CD4-positive, alpha-beta T cell treated with Interleukin-17A for 4 hours (primary cell): ENCODE measurements at places on chromosomes 12 and 14.

DNA sequence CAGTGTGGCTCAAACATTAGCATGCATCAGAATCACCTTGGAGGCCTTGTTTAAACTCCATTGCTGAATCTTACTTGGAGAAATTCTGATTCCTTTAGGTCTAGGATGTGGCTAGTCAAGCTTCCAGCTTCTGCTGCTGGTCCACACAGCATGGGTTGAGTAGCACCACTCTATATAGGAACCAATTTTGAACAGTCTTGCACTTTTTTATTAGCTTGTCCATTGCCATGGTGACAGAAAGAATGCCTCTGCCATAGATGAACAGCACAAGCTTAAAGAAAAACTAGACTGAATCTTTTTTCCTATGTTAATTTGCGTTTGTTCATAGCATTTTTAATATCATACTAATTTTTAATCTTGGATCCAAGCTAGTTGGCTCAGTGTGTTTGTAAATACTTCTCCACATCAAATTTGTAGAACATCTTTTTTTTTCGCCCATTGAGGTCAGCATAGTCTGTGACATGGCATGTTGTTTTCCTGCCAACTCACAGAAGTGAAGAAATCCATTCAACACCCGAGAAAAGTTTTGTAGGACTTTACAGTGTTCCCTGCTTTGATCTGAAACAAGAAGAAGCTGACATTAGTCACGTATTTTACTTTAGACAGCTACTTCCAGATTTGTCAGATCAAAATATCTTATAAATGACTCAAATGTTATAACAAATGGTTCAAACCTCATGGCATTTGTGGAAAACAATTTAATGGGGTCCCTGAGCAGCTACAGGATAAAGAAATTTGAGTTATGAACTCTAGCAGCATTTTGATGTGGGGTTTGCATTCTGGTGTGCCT is 438.8 kb downstream of the EGLN3 start:
- no peak for DNase-seq

DNA sequence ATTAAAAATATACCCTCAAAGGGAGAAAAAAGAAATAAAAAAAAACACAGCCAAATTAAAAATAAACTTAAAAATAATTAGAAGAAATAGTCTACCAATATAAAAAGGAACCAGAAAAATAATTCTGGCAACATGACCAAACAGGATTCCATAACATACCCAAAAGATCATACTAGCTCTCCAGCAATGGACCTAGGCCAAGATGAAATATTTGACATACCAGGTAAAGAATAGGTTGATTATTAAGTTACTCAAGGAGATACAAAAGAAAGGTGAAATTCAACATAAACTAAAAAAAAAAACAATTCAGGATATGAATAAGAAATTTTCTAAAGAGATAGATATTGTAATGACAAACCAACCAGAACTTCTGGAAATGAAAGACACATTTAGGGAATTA is 121.3 kb upstream of the SCAF11 start:
- DNase-seq: no peak

DNA sequence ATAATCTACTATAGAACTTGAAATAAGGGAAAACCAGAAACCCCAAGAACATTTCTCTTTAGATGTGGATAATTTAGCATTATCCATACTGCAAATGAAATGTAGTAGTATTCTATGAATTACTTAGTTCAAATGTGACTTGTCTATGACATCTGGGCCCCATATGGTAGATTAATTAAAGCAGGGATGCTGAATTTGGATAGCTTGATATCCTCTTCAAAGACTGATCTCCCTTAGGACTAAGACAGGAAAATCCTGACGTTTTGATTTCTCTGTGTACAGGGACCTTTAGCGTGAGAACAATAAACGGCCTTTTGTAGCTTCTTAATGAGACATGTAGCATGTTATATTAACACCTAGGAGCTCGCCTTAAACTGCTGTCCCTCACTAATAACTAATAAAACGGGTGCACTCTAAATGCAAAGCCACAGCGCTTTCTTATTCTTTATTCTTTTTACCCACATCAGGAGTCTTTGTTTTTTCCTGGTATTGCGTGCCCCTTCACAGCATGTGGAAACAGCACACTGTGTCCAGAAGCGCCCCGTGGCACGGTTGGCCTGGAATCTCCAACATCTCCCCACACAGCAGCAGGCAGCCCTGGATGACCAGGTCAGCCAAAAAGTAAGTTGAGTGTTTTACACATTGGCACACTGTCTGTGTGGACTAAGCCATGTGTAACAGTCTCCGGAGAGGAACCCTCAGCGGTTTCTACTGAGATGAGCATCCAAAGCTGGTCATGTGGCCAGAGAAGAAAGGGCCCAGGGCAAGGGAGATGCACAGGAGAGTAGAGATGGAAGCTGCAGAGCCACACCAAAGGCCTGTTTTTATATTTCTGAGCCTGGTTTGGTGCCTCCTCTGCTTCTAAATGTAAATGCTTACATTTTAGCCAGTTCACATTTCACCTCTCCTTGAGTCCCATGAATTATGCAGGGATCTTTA is 93.1 kb downstream of the SRGAP1 start:
- DNase-seq: no peak

GRCh38 chr14:100587086-100587762 is at the start of gene BEGAIN:
BEGAIN (minus strand) TSS chr14:100587417; CDS start chr14:100587290, 127 bp downstream.
- DNase-seq: peak; percentile 20

GRCh38 chr14:20836668-20837338 is 34.2 kb upstream of the RNASE1 start:
- no peak for DNase-seq

- DNase-seq: no peak
Measured at GRCh38 chr12:60176891-60177290, 581.1 kb downstream of the SLC16A7 start.

DNA sequence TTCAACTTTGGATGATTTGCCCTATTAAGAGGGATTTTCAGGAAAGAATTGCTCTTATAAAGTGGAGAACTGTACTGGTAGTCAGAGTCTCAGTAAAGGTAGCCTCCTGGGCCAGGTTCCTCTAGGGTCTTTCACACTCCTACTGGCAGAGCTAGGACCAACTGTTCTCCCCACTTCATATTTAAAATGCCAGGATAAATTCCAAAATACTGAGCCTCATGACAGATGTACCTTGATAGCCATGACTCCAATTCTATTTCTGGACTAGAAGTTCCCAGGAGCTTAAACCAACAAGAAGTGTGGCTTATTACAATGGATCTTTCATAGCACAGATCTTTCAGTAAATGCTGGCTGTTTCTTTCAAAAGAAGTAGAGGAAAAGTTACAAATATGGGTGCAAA is 126.5 kb downstream of the C12orf75 start:
- no peak for DNase-seq

DNA sequence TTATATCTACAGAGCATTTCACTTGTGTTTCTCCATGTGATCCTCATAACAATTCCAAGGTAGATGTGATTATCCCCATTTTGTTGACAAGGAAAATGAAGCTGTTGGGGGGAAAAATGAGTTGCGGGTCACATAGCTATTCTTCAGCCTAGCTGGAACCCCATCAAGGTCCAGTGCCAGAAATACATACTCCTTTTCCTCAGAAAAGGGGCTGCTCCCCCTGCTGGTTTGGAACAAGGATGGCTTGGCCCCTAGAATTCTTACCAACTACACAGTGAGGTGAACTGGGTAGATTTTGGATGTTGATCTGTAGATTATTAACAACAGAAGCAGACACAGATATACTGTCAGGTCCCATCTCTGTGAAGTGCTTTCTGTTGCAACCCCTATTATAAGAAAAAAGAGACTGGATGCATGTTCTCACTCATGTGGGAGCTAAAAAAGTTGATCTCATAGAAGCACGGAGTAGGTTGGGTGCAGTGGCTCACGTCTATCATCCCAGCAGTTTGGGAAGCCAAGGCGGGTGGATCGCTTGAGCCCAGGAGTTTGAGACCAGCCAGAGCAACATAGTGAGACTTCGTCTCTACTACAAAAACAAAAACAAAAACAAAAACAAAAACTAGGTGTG is 8.9 kb downstream of the IKZF4 start:
- DNase-seq: peak; percentile 69

GRCh38 chr14:68888025-68888850 is 90.9 kb downstream of the ACTN1 start:
- no peak for DNase-seq

DNA sequence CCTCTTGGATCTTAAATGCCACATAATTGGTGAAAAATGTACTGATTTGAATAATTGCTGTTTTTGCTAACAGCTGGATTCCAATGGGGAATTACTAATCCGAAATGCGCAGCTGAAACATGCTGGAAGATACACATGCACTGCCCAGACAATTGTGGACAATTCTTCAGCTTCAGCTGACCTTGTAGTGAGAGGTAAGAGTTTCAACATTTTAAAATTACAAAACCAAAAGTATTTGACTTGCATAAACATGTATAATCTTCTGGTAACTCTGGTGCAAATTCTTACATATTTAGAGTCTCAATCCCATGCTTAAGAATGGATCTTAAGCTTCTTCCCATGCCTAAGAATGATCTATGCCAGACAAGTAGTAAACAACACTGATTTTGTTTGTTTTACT is 229.1 kb upstream of the PDZRN4 start:
- no peak for DNase-seq

DNA sequence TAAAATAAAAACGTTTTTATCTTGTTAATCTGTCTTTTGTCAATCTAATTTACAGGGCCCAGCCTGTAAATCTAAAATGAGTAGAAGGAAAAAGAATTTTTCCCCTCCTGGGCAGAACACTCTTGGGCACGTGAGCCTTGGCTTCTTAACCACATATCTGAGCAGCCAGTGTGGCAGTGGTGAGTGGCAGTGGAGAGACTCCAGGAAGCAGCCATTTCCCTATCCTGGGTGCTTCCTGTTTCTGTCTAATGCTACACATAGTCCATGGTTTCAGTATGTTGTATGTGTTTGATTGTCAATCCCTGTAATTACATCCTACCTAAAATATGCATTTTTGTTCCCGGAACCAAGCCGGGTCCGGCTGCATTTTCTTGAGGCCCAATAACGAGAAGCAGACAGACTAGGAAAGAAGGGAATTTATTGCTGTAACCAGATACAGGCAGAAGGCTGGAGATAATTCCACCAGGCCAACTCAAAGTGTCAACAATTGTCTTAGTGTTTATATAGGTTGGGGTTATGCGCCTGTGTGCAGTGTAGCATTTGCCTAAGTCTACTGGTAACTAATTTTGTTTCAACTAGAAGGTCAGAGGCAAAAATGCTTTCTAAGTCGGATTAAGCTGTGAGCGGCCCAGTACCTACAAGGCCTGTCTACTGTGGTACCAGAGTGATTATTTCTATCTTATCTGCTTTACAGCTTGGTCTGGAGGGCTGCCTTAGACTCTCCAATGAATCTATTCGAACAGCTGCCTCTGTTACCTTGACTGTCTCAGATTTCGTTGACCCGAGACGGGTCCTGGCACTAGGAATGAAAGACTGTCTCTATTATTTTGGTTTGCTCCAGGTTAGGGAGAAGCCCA is 82.4 kb upstream of the RESF1 start:
- peak; percentile 43 for DNase-seq

GRCh38 chr14:72605096-72605920 is 288.6 kb downstream of the DPF3 start:
- no peak for DNase-seq

- DNase-seq: no peak
Measured at GRCh38 chr12:110354172-110354780, 49.2 kb downstream of the ANAPC7 start.

GRCh38 chr12:32499048-32499447 is 99.7 kb downstream of the FGD4 start:
- no peak for DNase-seq

GRCh38 chr12:80273144-80273543 is 170.9 kb upstream of the PTPRQ start:
- no peak for DNase-seq

- DNase-seq: no peak
Measured at GRCh38 chr14:103064978-103065377, 7.6 kb upstream of the CDC42BPB start.

DNA sequence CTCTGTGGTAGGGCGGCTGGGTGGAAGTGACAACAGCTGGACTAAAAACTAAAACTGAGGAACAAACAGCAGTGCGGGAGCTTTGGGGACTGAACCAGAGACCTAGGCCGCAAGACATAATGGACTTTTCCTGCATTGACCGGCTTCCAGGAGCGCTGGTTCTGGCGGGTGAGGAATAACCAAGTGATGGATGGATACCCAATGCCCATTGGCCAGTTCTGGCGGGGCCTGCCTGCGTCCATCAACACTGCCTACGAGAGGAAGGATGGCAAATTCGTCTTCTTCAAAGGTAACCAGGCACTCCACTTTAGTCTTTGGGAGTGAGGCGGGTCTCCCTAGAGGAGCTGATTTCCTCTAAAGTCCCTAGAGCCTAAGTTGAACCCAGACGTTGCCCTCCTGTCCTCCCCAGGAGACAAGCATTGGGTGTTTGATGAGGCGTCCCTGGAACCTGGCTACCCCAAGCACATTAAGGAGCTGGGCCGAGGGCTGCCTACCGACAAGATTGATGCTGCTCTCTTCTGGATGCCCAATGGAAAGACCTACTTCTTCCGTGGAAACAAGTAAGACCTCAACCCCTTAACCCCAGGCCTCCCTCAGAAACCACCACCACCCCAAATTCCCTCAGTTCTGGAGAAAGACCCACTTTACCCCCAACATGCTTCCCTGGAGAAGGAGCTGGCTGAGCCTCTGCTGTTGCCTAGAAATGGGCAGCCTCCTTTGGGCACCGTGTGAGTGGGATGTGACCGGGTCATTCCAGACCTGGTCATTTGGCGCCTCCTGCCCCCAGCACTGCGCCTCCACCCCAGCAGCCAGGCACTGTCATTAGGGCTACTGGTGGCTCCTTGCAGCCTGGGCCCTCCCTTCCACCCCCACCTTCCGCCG is 8.1 kb downstream of the MMP14 start:
- DNase-seq: no peak
